ENCODE measurements at places on chromosomes 1 and 21.

DNA sequence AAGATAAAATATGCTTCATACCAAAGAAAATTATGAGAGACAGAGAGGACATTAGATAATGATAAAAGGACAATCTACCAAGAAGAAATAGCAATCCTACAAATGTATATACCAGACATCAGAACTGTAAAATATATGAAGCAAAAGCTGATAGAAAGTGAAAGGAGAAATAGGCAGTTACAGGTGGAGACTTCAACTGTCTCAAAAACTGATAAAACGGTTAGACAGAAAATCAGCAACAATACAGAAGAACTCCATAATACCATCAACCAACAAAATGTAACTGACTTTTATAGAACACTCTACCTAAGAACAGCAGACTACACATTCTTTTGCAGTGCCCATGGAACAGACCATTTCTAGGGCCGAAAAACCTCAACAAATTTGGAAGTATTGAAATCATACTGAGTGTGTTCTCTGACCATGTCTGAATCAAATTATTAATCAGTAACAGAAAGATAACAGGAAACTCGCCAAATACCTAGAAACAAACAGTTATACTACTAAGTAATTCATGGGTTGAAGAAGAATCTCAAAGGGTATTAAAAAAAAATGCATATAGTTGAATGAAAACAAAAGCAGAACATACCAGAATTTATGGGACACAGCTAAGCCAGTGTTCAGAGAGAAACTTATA is 132.1 kb downstream of the RPS6KC1 start:
- DNase-seq = no peak

DNA sequence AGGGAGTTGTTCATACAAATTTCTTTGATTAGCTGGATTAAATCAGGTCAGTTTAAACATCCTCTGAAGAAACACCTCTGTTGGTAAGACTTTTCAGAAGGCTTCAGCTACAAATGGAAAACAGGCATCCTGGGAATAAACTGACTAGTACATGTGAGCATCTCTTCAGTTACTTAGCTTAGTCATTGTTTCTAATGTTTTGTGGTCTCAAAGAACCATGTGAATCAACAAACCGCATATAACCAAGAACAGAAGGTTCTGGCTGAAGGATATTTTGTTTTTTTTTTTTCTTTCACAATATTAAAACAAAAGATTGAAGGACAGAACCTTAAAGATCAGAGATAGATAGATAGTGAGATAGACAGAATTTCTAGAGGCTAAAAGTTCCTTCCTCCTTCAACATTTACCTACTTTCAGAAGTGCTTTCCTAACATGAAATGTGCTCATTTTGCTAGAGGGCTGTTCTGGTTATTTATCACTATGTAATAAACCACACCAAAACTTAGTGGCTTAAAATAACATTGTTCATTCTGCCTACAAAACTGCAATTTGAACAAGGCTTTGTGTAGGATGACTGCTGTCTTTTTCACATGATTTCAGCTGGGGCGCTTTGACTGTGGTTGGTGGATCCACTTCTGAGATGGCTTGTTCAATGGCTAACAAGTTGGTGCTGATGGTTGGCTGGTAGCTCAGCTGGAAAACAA is 119.8 kb upstream of the PTGFR start:
- no peak for DNase-seq

DNA sequence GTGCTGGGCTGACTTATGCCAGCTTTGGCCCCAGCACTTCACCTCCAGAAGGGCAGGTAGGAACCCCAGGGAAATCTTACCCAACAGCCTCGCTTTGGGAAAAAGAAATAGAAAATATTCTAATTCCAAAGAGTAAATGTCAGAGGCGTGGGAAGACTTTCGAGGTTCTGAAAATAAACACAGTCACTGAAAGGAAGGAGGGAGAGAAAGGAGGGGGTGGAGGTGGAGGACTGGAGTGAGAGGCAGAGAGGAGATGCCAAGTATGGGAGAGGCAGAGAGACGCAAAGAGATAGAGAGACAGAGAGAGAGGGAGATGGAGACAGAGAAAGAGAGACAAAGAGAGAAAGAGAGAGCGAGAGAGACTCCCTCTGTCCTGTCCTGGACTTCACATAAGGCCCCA is 395.0 kb downstream of the PTPRU start:
- no peak for DNase-seq

GRCh38 chr1:181557313-181557712 is 74.0 kb downstream of the CACNA1E start:
- no peak for DNase-seq

DNA sequence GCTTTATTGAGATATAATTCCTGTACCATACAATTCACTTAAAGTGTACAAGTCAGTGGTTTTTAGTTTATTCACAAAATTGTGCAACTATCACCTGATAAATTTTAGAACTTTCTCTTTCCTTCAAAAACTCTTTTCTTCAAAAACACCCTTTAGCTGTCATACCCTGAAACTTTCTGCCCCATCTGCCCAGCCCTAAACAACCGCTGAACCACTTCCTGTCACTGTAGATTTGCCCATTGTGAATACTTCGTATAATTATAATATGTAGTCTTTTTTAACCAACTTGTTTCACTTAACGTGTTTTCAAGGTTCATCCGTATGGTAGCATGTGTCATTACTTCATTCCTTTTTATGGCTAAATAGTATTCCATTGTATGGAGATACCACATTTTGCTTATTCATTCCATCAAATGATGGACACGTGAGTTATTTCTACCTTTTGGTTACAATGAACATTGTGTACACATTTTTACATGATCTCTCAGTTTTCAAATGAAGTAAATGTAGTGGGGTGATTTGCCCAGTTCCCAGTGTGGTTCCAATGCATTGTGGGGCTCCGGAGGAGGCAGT is 37.9 kb downstream of the WNT4 start:
- no peak for DNase-seq

DNA sequence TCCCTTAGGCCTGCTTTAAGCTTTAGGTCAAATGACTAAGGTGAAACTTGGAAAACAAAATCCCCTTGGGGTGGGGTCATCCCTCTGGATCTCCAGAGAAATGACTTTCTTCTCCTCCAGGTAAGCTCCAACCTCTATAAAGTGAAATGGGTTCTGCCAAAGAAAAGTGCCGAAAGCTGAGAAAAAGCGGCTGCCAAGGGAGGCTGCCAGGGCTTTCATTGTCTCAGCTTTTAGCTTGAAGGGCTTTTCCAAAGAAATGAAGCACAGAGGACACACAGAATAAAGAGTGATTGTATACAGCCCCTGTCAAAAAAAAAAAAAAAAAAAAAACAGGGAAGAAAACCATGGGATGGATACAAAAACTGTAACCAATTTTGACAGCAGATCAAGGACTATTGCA is 126.9 kb downstream of the TGFBR3 start:
- no peak for DNase-seq

- peak; percentile 73 for DNase-seq
Measured at GRCh38 chr1:207825719-207826556, 74.1 kb downstream of the CD46 start.

GRCh38 chr1:53781654-53782053 is 42.7 kb upstream of the GLIS1 start:
- DNase-seq = no peak

DNA sequence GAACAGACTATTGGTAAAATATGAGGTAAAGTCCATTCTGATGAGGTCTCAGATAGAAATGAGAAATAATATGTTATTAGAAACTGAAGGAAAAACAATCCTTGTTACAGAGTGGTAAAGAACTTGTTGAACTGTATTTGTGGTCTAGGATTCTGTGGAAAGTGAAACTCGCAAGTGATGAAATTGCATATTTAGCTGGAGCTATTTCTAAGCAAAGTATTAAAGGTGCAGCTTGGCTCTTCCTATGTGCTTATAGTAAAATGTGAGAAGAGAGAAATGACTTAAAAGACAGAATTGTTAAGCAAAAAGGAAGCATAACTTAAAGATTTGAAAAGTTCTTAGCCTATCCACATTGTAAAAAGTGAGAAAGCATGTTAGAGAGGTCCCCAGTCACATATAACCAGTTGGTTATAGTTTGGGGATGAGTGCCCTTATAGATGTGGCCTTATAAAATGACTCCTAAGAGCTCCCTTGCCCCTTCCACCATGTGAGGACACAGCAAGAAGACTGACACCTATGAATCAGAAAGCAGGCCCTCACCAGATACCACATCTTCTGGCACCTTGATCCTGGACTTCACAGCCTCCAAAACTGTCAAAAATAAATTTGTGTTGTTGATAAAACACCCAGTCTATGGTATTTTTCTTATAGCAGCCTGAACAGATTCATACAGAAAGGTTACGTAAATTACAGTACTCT is 24.8 kb downstream of the PHTF1 start:
- DNase-seq = no peak

DNA sequence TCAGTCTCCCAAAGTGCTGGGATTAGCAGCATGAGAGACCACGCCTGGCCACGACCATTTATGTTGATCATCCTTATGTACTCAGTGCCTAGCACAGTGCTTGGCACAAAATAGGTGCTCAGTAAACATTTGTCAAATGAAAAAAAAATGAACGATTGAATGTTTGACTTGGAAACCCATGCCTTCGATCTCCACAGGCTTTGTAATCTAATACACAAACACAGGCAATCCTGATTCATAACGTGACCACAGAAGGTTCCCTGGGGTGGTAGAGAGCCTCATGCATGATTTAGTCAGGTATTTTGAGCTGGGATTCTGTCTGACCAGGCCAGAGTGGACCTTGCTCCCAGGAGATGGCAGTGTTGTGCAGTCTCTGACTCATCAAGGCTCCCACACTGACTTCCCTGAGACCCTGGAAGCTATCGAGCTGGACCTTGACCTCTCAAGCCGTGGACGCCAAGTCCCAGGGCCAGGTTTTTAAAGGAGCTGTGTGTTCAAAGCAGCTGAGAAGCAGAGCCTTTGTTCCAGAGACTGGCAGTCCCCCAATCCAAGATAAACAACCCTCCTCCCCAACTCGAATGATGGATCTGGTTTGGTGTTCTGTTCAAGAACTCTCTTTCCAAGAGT is 81.1 kb downstream of the PGM1 start:
- no peak for DNase-seq

DNA sequence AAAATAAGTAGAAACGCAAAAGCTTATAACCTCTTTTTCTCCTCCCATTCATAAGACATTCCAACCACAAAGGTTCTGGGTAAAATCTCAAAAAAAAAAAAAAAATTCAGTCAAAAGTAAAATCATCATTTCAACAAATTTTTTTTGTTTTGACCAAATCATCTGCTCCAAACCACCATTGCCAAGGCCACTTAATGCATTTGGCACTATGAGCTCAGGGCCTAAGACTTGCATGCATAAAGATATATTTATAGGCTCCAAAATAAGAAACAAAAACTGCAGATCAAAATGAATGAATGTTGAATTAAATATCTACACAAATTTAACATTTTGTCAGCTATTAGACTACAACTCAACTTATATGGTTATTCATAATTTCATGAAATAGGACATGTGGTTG is 331.1 kb upstream of the NFIA start:
- no peak for DNase-seq

GRCh38 chr1:27455139-27455811 is 34.7 kb downstream of the WASF2 start:
- DNase-seq = no peak

DNA sequence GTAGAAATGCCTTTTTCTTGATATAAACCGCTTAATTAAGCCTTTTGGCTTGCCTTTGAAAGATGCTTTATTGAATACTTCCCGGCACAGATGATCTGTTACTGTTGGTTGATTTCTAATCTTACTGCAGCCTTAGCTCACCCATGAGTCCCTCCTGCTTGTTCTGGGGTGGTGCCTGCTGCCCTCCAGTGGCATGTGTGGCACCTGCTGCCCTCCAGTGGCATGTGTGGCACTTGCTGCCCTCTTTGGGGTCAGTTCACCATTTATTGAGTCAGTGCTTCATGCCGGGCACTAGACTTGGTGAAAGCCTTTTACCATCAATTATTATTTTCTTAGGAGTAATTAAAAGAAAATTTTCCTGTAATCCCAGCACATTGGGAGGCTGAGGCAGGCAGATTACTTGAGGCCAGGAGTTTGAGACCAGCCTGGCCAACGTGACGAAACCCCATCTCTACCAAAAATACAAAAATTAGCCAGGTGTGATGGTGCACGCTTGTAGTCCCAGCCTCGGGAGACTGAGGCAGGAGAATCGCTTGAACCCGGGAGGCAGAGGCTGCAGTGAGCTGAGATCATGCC is 54.3 kb downstream of the ADARB1 start:
- DNase-seq = peak; percentile 48

- DNase-seq = no peak
Measured at GRCh38 chr1:205936846-205937586, 6.2 kb downstream of the SLC26A9 start.

- no peak for DNase-seq
Measured at GRCh38 chr1:192732787-192733186, 76.1 kb upstream of the RGS2 start.

DNA sequence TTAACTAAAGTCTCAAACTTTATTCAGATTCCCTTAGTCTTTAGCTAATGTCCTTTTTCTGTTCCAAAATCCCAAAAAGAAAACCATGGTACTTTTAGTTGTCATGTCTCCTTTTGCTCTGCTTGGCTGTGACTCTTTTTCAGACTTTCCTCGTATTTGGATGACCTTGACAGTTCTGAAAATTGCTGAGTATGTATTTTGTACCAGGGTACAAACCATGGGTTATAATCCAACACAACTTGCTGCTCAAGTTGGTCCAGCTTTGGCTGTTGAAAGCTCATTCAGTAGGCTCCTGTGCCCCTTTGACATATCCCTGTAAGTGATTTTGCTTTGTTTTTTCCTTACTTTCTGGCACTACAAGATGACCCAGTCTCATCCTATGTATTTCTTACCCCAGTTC is 51.7 kb downstream of the PALMD start:
- no peak for DNase-seq

- no peak for DNase-seq
Measured at GRCh38 chr1:150162862-150163706, 13.4 kb downstream of the PLEKHO1 start.

DNA sequence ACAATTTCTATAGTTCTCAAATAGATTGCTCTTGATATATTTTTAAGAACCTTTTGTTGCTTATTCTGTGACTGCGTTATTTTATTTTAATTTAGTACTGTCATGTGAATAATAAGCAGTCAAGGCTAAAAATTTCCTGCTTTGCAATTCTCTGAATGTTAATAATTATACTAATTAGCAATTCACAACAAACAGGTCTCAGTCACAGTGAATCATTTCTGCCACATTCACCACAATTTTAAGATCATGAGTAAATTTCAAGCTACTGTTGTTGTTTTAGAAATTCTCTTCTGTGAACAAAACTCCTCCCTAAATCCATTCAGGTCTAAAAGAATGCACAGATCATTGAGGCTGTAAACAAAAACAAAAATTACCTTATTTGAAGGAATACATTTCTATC is 339.6 kb upstream of the DPYD start:
- no peak for DNase-seq

GRCh38 chr1:195053478-195053877 is 1554.8 kb downstream of the KCNT2 start:
- no peak for DNase-seq

- no peak for DNase-seq
Measured at GRCh38 chr1:23837908-23838307, 12.7 kb upstream of the HMGCL start.

- DNase-seq = no peak
Measured at GRCh38 chr21:19475525-19475924, 1071.9 kb upstream of the TMPRSS15 start.

GRCh38 chr1:238485057-238485911 is 594.6 kb upstream of the ZP4 start:
- no peak for DNase-seq

- DNase-seq = no peak
Measured at GRCh38 chr1:11708554-11709350, 17.2 kb downstream of the DRAXIN start.

Data from activated T-helper 1 cell treated with anti-CD3 and anti-CD28 coated beads, Interleukin-2, amount 50 U/mL, for 16 hours (primary cell).